ENCODE measurements at places on chromosomes 2 and 18. TPM values are rescaled to one million over a fixed set of nuclear protein-coding genes. Genes with fewer than 3 reads are reported as not detected.

The GPR45 gene
- not detected for total RNA-seq

The HRH4 gene
- not detected for total RNA-seq

The VWA3B gene
- 0.43 TPM for total RNA-seq

The CNOT11 gene
- total RNA-seq: 41.9 TPM

The ATIC gene
- total RNA-seq: 225 TPM

The RNF103 gene
- 38.2 TPM for total RNA-seq

The EIF5B gene
- total RNA-seq: 56.9 TPM

The ABCG5 gene
- total RNA-seq: not detected

The GPR39 gene
- total RNA-seq: 9.8 TPM

The DOK6 gene
- total RNA-seq: not detected

The KCNS3 gene
- 1.2 TPM for total RNA-seq

The ONECUT2 gene
- total RNA-seq: 0.41 TPM

The ABCG8 gene
- not detected for total RNA-seq

The SERPINB5 gene
- 0.16 TPM for total RNA-seq

The CFAP65 gene
- total RNA-seq: 0.14 TPM

The PAX8 gene
- 1.4 TPM for total RNA-seq

The OBSL1 gene
- 23.3 TPM for total RNA-seq

The MLPH gene
- 289 TPM for total RNA-seq

The MALL gene
- total RNA-seq: 130 TPM

The NAT8 gene
- total RNA-seq: not detected

The EGR4 gene
- total RNA-seq: 0.28 TPM

The PTMA gene
- 1,602 TPM for total RNA-seq

The C2orf42 gene
- 7.7 TPM for total RNA-seq

The LIMS2 gene
- total RNA-seq: 5.2 TPM

The GLI2 gene
- 18.5 TPM for total RNA-seq

The AMER3 gene
- not detected for total RNA-seq

The CCDC93 gene
- 15.8 TPM for total RNA-seq

The GRB14 gene
- total RNA-seq: 5.2 TPM

The ATP6V1C2 gene
- 1.2 TPM for total RNA-seq

The TP53I3 gene
- 177 TPM for total RNA-seq

The CFAP53 gene
- total RNA-seq: 0.44 TPM

The LDLRAD4 gene
- total RNA-seq: 2.7 TPM

The AFF3 gene
- not detected for total RNA-seq

The CXCR1 gene
- total RNA-seq: not detected

The SERPINB10 gene
- total RNA-seq: not detected

The CHRNG gene
- total RNA-seq: not detected

The L3MBTL4 gene
- total RNA-seq: not detected

The SMYD5 gene
- total RNA-seq: 56.6 TPM

Measured in A549 treated with CpdA at 1 μM for 4 hours (cell line).